CD14-positive monocyte (primary cell): ENCODE measurements at places on chromosomes 2 and 18.

- DNase-seq, result no peak
Measured at GRCh38 chr2:106953779-106954178, 67.8 kb upstream of the ST6GAL2 start.

DNA sequence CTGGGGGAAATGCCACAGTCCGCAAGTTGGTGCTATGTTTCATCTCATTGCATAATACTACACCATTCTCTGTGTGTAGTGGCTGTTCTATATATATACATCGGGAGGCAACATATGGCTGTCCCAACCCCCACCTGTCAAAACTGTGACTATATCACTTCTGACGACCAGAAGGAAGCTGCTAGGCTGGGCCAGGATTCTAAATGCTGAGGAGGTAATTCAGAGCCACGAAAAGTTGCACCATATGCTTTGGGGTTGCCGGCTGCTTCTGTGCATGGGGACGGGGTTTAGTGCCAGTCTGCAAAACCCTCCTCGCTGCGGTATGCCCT lies 117.3 kb downstream of the MSH2 start:
- no peak for DNase-seq

DNA sequence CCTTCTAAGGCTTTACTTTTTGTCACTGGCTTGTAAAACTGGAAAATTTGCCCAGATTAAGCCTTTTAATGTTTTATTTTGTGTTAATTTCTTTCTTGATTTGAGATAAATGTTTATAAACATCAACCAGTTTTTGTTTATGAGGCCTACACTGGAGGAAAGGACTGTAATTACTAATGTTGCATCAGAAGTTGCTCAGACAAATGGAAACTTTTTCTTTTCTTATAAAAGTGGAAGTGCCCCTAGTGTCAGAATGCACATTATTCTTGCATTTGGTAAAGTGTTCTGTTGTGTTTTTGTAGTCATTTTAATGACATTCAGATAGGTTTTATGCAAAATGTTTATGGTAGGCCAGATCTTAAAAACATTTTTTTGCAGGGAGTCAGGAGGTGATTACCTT lies 25.3 kb downstream of the LCLAT1 start:
- peak; percentile 5 for DNase-seq

- no peak for DNase-seq
Measured at GRCh38 chr18:9823805-9824473, 61.8 kb upstream of the TXNDC2 start.

GRCh38 chr2:33433279-33434235 lies 42.9 kb upstream of the RASGRP3 start:
- no peak for DNase-seq

- no peak for DNase-seq
Measured at GRCh38 chr2:128450211-128451024, 131.8 kb upstream of the HS6ST1 start.

DNA sequence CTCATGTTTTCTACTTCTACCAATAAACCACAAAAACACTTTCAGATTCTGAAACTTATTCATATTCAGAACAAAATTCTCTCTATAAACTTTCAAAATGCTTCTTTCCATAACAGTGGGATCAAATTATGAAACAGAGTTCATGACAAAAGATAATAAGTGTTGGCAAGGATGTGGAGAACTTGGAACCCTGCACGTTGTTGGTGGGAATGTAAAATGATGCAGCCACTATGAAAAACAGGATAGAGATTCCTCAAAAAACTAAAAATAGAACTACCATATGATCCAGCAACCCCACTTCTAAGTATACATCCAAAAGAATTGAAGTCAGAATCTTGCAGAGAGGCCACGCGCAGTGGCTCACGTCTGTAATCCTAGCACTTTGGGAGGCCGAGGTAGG lies 45.4 kb downstream of the GEMIN6 start:
- DNase-seq, result no peak

DNA sequence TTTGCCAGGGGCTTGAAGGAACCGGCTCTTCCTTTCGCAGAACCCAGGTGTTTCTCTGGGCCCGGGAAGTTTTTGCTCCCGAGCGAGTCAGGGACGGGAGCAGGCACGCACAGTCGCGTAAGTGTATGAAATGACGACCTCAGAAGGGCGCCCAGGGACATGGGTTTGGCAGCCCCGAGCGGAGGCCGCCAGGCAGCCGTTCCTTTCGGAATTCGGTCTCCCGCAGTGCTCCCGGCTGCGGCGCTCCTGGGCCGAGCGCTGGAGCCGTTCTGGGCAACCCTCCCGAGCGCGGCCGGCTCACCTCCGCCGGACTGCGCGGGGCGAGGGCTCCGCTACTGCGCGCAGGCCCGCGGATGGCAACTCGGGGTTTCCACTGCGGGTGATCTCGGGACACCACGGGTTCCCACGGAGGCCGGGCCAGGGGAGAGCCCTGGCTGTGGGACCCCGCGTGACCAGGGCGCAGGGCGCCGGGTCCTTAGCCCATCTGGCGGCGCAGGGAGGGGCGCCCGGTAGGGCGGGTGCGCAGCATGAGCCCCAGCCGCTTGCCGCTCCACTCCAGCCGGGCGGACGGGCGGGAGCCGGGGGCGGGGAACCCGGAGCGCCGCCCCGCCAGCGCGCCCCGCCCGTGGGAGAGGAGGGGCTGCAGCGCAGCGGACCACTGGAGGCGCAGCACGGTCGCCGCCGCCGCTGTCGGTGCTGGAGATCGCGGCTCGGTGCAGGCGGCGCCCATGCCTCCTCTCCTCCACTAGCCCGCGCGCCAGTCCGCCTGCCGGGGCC lies at the start of gene OSBPL6:
Gene OSBPL6, plus strand, starts transcription at position 690 of the 777 bp plus-strand sequence. CDS start 111,673 bp downstream, outside the sequence.
- DNase-seq, result no peak

DNA sequence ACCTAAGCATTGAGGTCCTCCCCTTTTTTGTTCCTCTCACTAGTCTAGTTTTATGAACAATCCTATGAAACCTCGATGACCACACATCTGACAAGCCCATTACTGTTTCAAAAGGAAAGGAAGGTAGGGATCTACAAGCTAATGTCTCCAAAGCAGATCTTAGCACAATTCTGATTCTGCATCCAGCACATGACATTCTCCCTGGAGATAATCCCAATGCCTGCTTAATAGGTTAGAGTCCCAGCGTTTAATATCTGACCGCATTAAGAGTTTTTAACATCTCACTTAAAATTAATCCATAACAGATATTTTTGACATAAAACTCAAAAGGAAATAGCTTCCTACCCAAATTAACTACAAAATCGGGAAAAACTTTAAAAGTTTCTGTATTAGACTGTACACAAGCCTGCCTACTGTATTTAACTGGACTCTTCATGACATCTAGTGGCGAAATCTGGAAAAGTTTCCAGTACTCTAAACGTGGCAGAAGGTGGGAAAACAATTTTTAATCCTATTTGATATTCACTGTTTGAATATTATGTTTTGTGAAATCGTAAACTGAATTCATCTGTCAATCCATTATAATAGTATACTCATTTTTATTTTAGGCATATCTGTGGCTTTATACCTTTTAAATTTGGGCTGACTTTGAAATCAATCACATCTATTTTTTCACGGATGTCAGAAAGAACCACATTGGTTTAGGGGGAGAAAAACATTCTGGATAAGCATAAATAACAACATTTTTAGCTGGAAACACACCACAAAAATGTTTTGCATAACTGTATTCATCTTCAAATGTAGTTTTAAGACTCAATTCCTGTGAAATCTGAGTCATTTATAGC lies 62.4 kb downstream of the TXNL1 start:
- peak; percentile 54 for DNase-seq

- DNase-seq, result no peak
Measured at GRCh38 chr2:6297238-6297637, 568.5 kb downstream of the CMPK2 start.

- DNase-seq, result no peak
Measured at GRCh38 chr2:228768818-228769217, 502.3 kb downstream of the PID1 start.

DNA sequence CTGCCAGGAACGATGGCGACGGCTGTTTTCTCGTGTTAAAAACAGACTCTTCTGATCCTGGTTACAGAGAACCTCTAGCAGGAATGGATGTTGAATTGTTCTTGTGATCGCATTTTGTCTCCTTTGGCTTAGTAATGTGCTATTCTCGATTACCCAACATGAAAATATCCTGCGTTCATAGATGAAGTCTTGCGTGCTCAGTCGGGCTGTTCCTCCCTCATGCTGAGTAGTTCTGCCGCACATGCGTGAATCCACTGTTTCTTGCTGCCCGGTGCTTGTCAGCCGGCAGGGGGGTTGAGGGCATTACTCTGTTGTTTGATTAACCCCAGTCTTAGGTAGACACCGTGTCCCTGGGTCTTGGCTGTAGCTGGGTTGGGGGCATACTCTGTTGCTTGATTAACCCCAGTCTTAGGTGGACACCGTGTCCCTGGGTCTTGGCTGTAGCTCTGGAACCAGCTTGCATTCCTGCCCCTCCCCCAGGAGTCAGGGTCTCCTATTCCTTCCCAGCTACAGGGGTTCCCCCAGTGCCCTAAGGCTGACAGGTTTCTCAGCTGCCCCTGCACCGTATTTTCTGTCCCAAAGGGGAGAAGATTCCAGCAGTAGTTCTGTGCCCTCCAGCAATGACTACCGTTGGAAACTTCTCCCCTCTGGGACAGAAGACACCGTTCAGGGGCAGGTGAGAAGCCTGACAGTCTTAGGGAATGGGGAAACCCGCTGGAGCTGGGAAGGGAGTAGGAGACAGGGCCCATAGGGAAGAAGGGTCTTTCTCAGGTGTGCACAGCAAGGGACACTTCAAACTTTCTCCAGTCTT lies 22.1 kb upstream of the ASB1 start:
- no peak for DNase-seq

DNA sequence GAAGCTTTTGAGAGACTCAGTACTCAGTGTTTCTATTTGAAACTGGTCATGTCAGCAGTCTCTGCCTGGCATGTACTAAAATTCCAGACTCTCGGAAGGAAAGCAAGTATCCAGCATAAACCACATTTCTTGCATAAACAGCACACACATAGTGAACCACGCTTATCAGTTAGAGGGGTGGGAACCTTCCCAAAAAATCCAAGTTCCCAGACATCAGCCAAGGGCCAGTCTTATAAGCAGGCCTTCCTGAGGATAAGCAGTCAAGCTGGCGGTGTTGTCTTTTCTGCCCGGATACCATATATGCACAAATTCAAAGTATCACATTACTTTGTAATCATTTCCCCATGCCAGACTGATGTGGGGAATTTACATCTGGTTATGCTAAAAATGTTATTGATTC lies 73.6 kb downstream of the ST6GAL2 start:
- DNase-seq, result no peak

DNA sequence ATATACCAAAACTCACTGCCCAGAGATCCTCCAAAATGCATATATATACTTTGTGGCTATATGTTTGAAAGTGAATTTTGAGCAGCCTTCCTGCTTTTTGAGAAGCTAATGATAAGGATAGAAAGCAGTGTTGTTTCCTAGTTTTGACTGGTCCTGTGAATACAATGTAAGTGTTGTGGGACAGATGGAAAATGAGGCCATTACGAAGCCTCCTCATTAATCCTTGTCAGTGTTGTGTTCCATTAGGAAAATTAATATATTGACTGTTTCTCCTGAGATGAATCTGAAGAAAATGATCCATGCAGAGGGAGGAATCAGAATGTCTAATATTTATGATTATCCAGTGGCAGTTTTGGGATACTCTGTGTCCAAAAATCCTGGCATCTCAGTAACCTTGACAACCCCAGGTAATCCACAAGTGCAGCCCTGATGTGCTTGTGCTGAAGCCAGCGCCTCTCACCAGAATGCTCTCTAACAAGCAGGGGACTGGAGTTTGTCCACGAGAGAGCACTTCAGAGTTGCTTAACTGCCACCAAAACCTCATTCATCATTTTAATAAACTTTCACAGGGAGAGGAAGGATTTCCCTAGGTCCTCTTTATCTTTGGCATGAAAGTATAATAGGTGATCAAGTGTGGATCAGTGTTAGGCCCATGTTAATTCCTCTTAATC lies 418.6 kb downstream of the CMPK2 start:
- DNase-seq, result no peak

- no peak for DNase-seq
Measured at GRCh38 chr2:96233436-96233835, 24.8 kb upstream of the STARD7 start.

- no peak for DNase-seq
Measured at GRCh38 chr2:142965443-142965842, 88.0 kb downstream of the KYNU start.

DNA sequence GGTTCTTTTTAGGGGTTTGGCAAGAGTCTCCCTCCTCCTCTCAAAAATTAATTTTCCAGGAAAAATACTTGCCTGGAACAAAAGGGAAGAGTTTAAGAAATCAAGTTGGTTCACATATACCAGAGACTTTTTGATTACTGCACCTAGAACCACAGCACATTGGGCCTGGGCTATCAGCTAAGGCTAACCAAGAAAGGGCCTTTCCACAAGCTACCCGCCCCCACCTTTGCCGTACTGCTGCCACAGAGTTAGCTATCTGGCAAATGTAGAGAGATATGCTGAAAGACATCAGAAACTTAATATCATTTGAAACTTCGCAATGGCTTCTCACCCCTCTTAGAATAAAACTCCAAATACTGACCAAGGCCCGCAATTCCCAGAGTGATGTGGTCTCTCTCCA lies 76.9 kb downstream of the AAK1 start:
- no peak for DNase-seq

DNA sequence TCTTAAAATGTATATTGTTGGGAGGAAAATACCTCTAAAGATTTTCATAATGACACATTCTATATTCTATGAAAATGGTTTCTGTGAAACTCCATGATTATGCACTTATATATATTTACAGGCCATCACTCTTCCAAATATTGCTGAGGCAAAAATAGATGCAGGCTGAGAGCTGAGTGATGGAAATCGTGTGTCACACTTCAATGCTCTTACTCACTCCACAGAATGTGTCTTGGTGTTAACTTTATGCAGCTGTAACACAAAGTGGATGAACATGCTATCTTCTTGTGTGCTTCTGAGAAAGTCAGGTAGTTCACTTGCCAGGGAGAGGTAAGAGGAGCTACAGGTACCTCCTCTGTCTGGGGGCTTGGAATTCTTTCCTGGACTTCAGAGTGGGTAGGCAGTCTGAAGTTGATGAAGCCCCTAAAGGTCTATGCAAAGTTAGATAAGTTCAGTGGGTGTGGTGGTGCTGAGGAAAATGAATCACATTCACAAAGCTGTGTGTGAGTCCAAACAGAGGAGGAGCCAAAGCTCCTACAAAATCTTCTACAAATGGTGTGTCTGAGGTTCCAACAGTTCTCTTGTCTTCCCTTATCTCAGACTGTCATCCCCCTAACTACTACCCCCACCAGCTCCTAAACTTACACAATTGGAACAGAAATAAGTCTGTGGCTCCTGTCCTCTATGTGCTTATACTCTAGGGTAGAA lies 74.2 kb upstream of the ST6GAL2 start:
- DNase-seq, result no peak

GRCh38 chr2:18046017-18046416 lies 167.6 kb downstream of the KCNS3 start:
- no peak for DNase-seq

- DNase-seq, result no peak
Measured at GRCh38 chr2:220857368-220857767, 714.7 kb downstream of the EPHA4 start.

- DNase-seq, result no peak
Measured at GRCh38 chr18:48529796-48530195, 9.0 kb upstream of the CTIF start.
